ENCODE measurements at places on chromosomes 12 and 14.

GRCh38 chr14:66498311-66498710 lies 9.6 kb upstream of the GPHN start:
- DNase-seq = no peak

DNA sequence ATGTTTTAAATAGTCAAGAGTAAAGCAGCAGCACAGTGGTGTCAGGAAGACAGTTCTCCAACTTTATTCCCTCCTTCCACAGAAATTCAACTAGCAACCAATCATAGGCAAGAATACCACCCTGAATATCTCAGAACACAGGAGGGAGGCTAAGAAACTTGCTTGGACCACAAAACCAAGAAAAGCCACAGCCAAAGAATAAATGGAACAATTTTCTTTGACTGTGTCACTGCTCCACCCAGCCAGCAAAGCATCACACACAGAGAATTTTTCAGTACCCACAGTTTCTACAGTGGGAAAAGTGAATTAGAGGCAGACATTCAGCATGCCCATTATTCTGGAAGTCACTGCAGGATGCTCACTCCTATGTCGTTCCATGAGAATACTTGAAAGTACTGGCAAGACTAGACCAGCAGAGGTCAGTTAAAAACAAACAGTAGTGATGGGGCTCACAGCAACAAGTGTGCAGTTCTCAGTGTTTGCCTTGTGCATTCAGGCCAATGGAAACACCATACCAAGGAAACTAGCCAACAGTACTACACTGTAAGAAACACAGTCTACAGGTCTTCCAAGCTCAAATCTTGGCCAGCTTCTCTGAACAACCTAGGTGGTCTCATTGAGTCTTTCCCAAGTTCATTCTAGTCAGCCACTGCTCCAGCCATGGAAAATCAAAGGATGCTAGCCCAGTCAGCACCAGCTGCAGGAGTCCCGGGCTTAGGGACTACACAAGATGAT lies 56.8 kb upstream of the FOXG1 start:
- DNase-seq = no peak

- DNase-seq = no peak
Observed at GRCh38 chr12:76244300-76244699, 103.9 kb downstream of the BBS10 start.

GRCh38 chr12:52975204-52975603 lies 26.3 kb downstream of the KRT18 start:
- DNase-seq = no peak

DNA sequence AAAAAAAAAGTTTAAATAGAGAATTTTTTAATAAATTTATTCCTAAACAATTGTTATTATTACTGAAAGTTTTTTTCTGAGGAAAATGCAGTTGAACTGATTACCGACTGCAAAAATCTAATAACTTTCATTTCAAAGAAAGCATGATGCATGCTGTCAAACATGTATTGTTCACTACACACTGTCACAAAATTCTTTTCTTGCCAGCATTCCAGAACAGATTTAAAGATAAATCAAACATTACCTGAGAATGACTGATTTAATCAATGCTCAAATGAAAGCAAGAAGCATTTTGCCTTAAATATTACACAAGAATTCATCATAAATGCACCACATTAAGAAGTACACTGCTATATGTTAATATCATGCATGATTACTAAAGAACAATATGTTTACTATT lies 588.3 kb downstream of the SLC16A7 start:
- DNase-seq = no peak

DNA sequence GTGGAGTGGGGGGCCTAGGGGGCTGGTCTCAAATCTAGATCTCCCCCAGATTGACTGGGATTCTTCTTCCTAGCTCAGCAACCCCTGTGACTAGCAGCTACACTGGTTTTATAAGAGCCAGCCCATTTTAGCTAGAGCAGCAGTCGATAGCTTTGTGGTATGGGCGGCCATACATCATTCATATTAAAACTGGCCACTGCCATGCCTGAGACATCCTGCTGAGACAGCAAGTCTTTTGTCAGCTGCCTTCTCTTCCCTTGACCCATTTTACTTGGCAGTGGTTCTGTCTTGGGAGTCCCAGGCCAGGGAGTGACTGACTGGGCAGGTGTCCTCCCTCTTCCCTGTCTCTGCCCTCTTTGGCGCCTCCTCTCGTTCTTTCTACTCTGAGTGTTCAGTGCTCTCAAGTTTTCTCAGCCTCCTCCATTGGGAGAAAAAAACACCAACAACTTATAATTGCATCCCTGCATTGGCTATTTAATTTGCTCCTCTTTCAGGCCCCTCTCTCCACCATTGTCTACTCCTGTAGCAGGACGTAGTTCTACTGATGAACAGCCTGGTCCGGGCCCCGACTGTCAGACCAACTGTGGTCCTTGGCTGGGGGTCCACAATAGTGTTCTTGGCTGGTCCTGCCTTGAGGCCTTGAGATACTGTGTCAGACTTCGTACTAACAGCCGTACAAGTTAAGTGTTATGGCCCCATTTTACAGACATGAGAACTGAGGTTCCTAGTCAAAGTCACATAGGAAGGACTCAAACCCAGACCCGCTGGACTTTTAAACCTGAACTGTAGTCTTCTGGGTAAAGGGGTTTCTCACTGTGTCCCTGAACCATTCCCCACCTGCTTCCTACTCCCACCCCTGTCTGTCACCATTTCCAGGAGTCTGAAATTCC lies 18.3 kb upstream of the JDP2 start:
- DNase-seq = no peak

DNA sequence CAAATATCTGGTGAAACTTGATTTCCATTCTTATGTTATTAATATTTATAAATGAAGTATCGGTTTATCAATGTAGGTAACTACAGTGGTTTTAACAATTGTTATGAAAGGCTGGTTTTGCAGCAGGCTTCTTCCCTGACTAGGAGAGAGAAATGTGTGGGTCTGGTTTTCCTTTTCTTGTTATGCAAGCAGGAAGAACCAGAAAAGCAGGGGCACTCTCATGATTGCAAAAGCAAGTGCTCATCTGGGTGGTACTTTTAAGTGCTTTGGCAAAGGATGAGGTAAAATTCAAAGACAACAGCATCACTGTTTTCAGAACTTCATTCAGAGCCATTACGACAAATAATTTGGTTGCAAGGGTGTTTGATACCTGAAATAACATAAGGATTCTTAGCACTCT lies 105.6 kb downstream of the PTPRO start:
- no peak for DNase-seq

Measured in GM12891 (cell line).